ENCODE measurements at places on chromosomes 4 and X.

DNA sequence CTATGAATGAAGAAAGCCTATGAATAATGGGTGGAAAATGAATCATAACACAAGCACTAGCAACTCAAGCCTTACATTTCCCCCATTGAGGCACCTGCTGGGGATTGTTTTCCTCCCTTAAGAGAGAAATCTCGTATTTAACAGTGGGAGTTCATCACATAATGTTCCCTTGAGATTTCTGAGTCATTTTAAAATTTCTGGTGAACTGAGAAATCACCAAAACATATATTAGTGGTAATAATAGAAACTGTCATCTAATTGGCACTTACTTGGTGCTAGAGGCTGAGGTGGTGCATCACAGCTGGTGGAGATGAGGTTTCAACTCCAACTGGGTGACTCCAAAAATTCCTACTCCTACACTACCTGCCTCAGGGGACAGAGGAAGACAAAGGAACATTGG, 561.3 kb upstream of the LCORL start:
- DNase-seq = no peak

DNA sequence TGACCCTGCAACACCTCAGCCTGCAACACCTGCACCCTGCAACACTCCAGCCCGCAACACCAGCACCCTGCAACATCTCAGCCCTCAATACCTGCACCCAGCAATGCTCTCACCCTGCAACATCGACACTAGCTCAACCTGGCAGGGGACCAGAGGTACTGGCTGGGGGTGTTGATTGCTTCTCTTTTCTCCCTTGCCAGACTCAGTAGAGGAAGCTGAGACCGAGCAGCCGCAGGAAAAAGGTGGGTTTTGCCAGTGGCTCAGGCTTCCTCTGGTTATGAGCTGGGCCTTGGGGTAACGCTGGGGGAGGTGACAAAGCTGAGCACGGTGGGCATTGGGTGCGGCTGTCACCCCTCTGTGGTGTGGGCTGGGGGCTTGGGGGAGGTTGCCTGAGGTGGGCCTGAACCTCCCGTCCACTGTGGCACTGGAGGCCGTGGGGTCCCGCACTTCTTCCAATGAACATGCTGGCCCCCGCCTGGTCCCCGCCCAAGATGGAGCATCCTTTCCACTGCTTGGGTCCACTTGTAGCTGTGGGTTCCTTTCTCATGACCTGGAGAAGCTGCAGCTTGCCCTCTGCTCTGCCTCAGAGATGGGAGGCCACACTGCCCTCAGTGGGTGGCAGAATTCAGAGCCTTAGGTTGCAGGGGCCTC, 26.0 kb downstream of the SH3TC1 start:
- no peak for DNase-seq

DNA sequence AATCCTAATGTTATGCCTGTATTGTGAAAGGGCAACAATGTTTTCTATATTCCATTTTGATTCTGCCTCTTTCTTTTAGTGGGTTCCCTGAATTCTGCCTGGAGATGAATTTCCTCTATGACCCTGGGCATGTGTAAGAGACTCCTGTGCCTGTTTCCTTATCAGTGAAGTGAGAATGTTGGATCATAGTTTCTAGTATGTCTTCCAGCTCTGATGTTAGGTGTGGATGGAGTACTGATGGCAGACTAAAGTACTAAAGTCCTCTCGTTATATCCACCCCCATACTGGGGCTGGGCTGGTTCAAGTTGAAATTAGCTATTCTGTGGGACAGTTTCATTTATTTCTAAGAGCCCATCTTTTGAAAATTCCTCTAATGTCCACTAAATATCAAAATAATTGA, 29.6 kb downstream of the PLAC1 start:
- DNase-seq = no peak

- DNase-seq = no peak
Observed at GRCh38 chrX:129808158-129808828, 28.5 kb downstream of the SASH3 start.

DNA sequence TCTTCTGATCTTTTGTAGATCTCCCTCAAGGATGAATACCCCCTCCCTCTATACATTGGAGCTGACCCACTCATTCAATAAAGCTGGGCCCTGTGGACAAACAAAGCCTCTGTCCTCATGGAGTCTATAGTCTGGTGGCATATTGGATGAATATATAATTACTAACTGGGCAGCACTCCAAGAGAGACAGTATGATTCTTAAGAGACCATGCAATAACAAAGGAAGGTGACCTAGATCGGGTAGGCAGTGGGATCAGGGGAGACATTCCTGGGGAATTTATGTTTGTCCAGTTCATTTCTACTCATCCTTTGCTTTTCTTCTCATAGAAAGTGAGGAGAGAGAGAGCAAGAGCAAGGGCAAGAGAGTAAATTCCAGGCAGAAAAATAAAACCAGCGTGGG, 23.5 kb upstream of the CXCL13 start:
- no peak for DNase-seq

GRCh38 chr4:1330761-1331590, 16.0 kb upstream of the UVSSA start:
- DNase-seq = peak; percentile 59

- no peak for DNase-seq
Observed at GRCh38 chr4:116590648-116591047, 494.7 kb downstream of the TRAM1L1 start.

DNA sequence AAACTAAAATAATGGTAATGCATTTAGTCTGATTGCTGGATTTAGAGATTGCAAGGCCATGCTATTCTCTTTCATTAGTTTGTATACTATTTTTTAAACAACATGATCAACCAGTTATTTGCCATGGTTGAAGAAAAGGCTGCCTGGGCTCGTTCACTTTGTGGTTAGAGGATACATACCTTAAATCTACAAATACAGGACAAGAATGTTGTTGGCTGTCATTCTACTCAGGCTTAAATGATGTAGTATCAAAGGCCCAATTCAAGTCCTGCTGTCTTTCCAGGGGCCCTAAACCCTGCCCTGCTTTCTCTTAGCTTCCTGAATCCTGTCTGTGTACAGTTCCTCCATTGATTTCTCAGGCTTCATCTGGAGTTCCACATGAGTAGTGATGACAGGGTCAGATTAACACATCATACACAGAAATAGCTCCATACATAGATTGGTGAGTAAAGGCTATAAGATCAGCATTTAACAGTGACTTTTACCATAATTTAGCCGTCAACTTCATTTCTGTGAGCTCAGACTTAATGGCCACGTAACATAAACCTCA, 114.9 kb upstream of the GPRIN3 start:
- no peak for DNase-seq

DNA sequence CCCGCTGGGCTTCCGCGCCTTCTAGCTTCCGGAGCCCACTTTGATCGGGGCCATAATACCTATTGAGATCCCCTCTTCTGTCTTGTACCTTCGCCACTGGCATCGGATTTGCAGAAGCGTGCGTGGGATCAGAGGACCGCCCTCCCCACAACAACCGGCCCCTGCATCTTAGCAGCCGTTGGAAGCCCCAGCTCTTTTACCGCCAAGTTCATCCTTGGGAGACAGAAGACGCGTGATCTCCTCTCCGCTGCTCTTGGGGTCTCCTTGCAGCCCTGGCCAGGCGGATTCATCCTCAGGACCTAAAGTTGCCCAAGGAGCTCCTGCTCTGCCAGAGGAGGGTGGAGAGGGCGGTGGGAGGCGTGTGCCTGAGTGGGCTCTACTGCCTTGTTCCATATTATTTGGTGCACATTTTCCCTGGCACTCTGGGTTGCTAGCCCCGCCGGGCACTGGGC, 1.6 kb downstream of the SLIT2 start:
- no peak for DNase-seq

GRCh38 chr4:101527188-101527587, 179.9 kb upstream of the PPP3CA start:
- peak; percentile 1 for DNase-seq

DNA sequence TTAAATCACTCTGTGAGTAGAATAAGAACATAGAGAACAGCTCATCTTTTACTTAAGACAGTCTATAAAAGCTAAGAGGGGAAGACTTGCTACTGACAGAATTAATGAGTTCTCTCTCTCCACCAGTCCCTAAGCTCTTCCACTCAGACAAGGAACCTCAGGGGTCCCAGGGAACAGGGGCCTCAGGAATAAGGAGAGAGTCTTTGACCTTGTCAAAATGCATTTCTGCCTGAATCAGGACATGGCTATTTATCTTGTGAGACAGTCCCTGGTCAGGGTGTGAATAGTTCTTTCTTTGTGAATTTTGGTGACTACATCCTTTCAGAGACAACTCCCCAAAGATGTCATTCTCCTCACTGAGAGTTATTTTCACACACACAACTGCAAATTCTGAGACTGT, 218.7 kb upstream of the HS3ST1 start:
- DNase-seq = no peak

DNA sequence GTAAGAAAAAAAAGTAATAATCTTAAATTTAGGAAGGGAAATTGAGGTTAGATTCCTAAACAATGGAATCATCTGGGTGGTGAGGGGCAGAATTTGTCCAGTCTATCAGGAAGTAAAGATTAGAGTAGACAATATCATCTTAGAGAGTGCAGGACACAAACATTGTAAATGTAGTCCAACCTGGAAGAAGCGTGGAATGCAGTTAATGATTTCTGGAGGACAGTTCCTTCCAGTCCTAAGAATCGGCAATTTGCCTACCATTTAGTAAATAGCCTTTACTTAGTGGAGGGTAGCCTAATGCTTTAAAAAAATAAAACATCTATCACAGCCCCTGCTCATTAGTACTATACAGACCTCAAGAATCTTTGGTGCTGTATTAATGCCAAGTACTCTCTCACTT, 147.5 kb upstream of the TTC29 start:
- no peak for DNase-seq

- no peak for DNase-seq
Observed at GRCh38 chrX:103400931-103401330, 24.6 kb downstream of the BEX3 start.
